A673 (cell line): ENCODE measurements at places on chromosomes 6 and 20. TPM values are rescaled to one million over a fixed set of nuclear protein-coding genes. Genes with fewer than 3 reads are reported as not detected.

GRCh38 chr20:41177636-41178035 is 40.3 kb downstream of the PLCG1 start:
- H3K4me1 ChIP-seq: peaks cover 14% of the 10 kb centered on the region
- no peak overlapping the region for H3K4me3 ChIP-seq
- no peak overlapping the region for H3K27ac ChIP-seq
- peak; percentile 43 for DNase-seq
- no peaks in the 10 kb centered on the region for H3K27me3 ChIP-seq

DNA sequence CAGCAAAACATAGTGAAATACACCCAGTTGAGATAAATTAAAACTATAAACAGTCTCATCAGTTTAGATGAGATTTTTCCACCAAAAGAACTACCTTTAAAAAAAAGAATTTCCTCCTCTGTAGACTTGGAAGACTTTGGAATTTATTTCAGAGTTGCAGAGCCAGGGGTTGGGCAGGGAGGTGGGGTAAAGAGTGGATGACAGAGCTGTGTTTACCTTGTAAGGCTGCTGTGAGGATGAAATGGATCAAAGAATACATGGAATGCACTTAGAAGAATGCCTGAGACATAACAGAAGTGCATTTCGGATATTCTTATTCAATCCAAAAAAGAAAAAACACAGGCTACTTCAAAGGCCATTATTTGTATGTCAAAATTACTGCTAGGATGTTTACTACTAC is 6.4 kb upstream of the LY86 start:
- DNase-seq: no peak
- no peak overlapping the region for H3K4me3 ChIP-seq
- H3K27me3 ChIP-seq: no peaks in the 10 kb centered on the region
- no peak overlapping the region for H3K27ac ChIP-seq

DNA sequence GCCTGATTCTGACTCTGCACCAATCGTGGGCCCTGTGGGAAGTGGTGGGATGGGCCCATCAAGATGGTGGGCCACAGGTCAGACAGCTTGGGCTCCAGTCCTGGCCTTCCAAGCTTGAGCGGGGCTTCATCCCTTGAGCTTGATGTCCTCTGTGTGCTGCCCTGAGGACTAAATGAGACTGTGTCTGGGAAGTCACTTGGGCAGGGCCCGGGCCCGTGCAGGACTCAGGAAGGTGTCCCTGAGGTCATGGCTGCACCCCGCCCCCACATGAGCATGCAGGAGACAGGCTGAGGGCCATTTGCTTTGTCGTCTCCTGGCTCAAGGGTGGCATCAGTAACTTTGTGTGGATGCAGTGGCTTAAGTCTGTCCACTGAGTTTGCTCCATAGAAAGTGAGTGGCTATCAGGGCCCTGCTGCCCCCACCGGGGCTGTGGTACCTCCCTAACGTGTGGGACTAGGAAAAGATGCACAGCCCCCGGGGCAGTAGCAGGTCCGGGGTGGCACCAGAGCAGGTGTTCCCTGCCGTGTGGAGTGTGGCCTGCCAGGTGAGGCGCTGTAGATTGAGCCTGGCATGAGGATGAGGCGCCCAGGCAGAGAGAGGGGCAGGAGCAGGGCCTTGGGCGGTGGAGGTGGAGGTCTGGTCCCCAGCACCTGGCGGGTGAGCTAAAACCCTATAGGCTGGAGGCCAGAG is 298.6 kb downstream of the TAF4 start:
- peaks cover 28% of the 10 kb centered on the region for H3K27me3 ChIP-seq
- no peak overlapping the region for H3K27ac ChIP-seq
- no peaks in the 10 kb centered on the region for H3K36me3 ChIP-seq
- no peak for DNase-seq

DNA sequence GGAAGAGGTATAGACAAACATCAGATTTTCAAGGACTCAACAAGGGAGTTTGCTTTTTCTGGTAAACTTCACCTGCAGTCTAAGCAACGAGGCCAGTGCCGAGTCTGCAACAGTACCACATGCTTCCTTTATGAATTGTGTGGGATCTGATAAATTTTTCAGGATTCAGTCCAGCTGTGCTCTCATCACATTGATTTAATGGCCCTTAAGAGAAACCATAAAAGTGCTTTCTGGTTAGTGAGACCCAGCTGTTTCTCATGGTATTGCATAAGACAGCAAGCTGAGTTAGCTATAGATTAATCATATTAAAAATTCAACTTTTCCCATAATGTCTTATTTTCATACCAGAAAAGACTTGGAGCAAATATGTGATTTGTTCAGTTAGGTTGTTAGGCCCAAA is 291.4 kb downstream of the CENPW start:
- peak overlapping the region; percentile 68 for H3K27ac ChIP-seq
- H3K4me3 ChIP-seq: no peak overlapping the region
- peaks cover 37% of the 10 kb centered on the region for H3K4me1 ChIP-seq
- peak; percentile 73 for DNase-seq
- H3K27me3 ChIP-seq: no peaks in the 10 kb centered on the region
- no peaks in the 10 kb centered on the region for H3K36me3 ChIP-seq

- peak overlapping the region; percentile 65 for H3K4me3 ChIP-seq
- H3K27ac ChIP-seq: peak overlapping the region; percentile 71
- no peaks in the 10 kb centered on the region for H3K27me3 ChIP-seq
- H3K36me3 ChIP-seq: no peaks in the 10 kb centered on the region
- peaks cover 27% of the 10 kb centered on the region for H3K4me1 ChIP-seq
- DNase-seq: no peak
Measured at GRCh38 chr6:20211941-20212391, 303 bp downstream of the MBOAT1 start.

- no peak overlapping the region for H3K4me3 ChIP-seq
- H3K36me3 ChIP-seq: no peaks in the 10 kb centered on the region
- no peaks in the 10 kb centered on the region for H3K4me1 ChIP-seq
- no peak overlapping the region for H3K27ac ChIP-seq
Measured at GRCh38 chr6:25903467-25904099, 26.9 kb downstream of the SLC17A2 start.

The SAMD10 gene
- total RNA-seq: 6.3 and 7.2 TPM in 2 replicates

DNA sequence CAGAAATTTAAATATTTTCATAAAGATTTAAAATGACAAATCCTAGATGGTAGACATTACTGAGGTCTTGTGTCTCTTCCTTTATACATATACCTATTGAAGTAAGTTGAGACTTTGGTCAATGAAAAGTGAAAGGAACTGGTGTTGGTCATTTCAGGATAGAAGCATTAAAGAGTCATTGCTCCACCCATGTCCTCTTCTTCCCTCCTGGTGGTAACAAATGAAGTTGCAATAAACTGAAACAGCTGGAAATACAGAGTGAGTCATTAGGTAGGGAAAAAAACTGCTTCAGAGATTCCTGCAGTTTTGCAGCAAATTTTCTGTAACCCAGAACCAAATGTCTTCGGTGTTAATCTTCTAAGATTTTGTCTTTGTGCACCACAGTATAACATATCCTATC is 448.0 kb downstream of the EYS start:
- no peaks in the 10 kb centered on the region for H3K27me3 ChIP-seq
- peak; percentile 4 for DNase-seq
- H3K4me3 ChIP-seq: no peak overlapping the region
- no peaks in the 10 kb centered on the region for H3K4me1 ChIP-seq
- H3K27ac ChIP-seq: no peak overlapping the region
- H3K36me3 ChIP-seq: no peaks in the 10 kb centered on the region

- no peaks in the 10 kb centered on the region for H3K27me3 ChIP-seq
- no peaks in the 10 kb centered on the region for H3K36me3 ChIP-seq
- H3K4me1 ChIP-seq: peaks cover 22% of the 10 kb centered on the region
- peak; percentile 39 for DNase-seq
- H3K4me3 ChIP-seq: no peak overlapping the region
Measured at GRCh38 chr6:21147995-21148394, 445.6 kb upstream of the SOX4 start.

DNA sequence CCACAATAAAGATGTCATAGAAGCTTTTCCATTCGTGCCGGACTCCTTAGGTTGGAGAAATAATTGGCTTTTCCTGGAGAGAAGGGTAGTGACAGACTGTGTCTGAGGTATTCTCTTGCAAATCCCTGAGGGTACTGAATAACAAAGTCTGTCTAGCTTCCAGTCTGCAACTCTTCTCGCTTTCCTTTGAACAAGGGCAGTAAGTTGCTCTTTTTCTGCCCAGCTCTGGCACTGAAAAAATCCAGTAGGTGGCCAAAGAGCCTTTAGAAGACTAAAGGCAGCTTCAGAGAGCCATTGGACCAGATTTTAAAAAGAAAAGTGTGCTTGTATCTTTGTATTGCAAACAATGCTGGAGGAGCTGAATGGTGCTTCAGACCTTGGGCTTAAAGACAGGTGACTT is 20.7 kb upstream of the RREB1 start:
- H3K27me3 ChIP-seq: no peaks in the 10 kb centered on the region
- H3K4me3 ChIP-seq: peak overlapping the region; percentile 31
- peaks cover 18% of the 10 kb centered on the region for H3K4me1 ChIP-seq
- H3K27ac ChIP-seq: no peak overlapping the region
- no peaks in the 10 kb centered on the region for H3K36me3 ChIP-seq

DNA sequence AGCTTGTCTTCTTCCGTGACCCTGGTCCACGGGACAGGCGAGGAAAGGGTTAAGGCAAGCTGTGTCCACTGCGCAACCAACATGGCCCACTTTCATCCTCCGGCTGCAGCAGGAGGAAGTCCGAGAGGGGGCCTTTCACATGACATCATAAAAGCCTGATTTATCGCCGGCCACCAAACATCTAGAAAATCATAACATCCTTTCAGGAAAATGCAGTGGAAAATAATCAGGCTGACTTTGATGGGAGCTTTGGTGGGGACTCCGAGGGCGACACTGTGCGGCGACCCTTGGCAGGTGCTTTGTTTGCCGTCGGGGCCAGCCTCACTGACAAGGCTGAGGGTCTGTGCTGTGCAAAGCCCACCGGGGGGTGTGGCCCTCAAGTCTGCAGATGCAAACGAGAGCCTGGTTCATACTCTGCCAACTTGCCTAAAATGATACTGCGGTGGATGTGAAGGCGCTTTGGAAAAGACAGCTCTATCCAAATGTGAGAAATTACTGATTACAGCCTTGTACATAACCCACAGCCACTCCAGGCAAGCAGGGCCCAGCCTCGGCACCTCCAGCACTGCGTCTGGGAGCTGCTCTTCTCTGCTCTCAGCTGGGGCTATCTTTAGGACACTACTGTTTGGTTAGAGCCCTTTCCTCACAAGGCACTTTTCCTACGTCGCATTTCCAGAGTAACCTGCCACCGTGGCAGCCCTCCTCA is 25.7 kb downstream of the FOXC1 start:
- no peak overlapping the region for H3K4me3 ChIP-seq
- no peaks in the 10 kb centered on the region for H3K27me3 ChIP-seq
- no peaks in the 10 kb centered on the region for H3K4me1 ChIP-seq
- no peaks in the 10 kb centered on the region for H3K36me3 ChIP-seq
- DNase-seq: no peak
- no peak overlapping the region for H3K27ac ChIP-seq

GRCh38 chr6:28401172-28401571 is 1.6 kb upstream of the ZSCAN12 start:
- no peak for DNase-seq
- no peak overlapping the region for H3K4me3 ChIP-seq
- H3K27me3 ChIP-seq: no peaks in the 10 kb centered on the region
- H3K4me1 ChIP-seq: peaks cover 12% of the 10 kb centered on the region

The IL17F gene
- total RNA-seq: not detected in 2 replicates

The OR2B6 gene
- total RNA-seq: 0.32 and 0.46 TPM in 2 replicates

The CST4 gene
- total RNA-seq: not detected in 2 replicates

- peak; percentile 33 for DNase-seq
- H3K27me3 ChIP-seq: peaks cover 99% of the 10 kb centered on the region
- H3K4me3 ChIP-seq: peak overlapping the region; percentile 43
Measured at GRCh38 chr20:21101453-21101931, 4.7 kb downstream of the LINC00237 start.

DNA sequence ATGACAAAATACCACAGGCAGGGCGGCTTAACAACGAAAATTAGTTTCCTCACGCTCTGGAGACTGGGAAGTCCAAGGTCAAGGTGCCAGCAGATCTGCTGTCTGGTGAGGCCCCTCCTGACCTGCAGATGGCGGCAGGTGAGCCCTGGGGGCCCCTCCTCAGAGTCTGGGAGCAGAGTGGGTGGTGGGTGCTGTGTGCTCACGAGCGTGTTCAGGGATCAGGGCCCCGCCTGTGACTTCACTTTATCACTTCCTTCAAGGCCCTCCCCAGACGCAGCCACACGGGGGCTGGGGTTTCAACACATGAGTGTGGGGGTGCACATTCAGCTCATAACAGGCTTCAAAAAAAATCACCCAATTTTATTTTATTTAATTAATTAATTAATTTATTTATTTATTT is 39.3 kb downstream of the SLC2A4RG start:
- no peak for DNase-seq
- no peaks in the 10 kb centered on the region for H3K36me3 ChIP-seq
- no peak overlapping the region for H3K27ac ChIP-seq
- H3K4me1 ChIP-seq: no peaks in the 10 kb centered on the region
- H3K27me3 ChIP-seq: no peaks in the 10 kb centered on the region

GRCh38 chr6:13496513-13497190 is 9.3 kb upstream of the GFOD1 start:
- no peak for DNase-seq
- H3K4me1 ChIP-seq: no peaks in the 10 kb centered on the region
- no peaks in the 10 kb centered on the region for H3K36me3 ChIP-seq
- H3K27me3 ChIP-seq: no peaks in the 10 kb centered on the region

- H3K4me1 ChIP-seq: no peaks in the 10 kb centered on the region
- H3K4me3 ChIP-seq: no peak overlapping the region
- no peak for DNase-seq
- no peaks in the 10 kb centered on the region for H3K27me3 ChIP-seq
- H3K27ac ChIP-seq: no peak overlapping the region
- H3K36me3 ChIP-seq: no peaks in the 10 kb centered on the region
Measured at GRCh38 chr6:157660414-157660813, 162.6 kb upstream of the SNX9 start.

GRCh38 chr6:26388014-26388413 is 5.1 kb downstream of the BTN2A2 start:
- peaks cover 6% of the 10 kb centered on the region for H3K4me1 ChIP-seq
- no peak overlapping the region for H3K27ac ChIP-seq
- H3K27me3 ChIP-seq: no peaks in the 10 kb centered on the region
- no peak overlapping the region for H3K4me3 ChIP-seq
- no peak for DNase-seq

GRCh38 chr20:25025986-25026605 is 31.8 kb downstream of the ACSS1 start:
- H3K4me1 ChIP-seq: no peaks in the 10 kb centered on the region
- H3K27me3 ChIP-seq: no peaks in the 10 kb centered on the region
- no peak overlapping the region for H3K4me3 ChIP-seq
